Activated effector memory CD4-positive, alpha-beta T cell treated with Interleukin-2 at 50 U/mL for 16 hours (primary cell): ENCODE measurements at places on chromosomes 6 and 20.

DNA sequence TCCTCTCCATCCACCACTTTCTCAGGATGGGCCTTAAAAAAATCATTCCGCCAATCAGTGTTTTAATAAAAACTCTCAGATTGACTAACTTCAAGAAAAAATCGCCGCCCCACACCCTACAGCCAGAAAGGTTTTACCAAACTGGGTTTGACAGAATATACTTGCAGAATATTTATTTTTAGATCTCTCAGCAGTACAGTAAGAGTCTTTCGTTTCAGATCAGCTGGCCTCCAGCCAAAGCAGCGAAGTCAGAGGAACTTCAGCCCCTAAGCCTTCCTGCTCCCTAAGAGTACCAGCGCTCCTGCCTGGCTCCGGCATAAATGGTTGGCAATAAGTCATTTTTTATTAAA lies 24.7 kb downstream of the TBC1D7 start:
- DNase-seq, result no peak

DNA sequence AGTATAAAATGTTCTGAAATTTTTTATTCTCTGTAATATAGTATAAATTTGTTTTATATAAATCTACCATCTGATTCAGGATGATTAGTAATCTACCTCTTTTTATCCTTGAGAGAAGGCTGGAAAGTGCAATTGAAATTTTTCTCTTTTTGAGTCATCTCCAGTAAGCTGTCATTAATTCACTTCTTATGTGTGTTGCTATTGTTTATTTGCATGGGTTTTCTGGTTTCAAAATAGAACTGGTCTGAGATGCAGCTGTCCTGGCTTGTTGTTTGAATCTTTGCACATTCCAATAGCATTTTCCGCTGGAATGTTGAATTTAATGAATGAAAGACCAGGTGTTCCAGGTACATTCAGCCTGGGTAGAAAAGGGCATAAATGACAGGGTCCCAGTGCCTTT lies 24.3 kb upstream of the TAB2 start:
- DNase-seq, result no peak

GRCh38 chr6:75478929-75479328 lies 14.7 kb downstream of the FILIP1 start:
- DNase-seq, result no peak

GRCh38 chr20:38085026-38085425 lies 51.5 kb downstream of the RPRD1B start:
- no peak for DNase-seq

- no peak for DNase-seq
These were observed 4.1 kb downstream of the DUSP15 start for GRCh38 chr20:31866221-31866620.

- no peak for DNase-seq
These were observed 13.9 kb upstream of the KLHL31 start for GRCh38 chr6:53679446-53679933.

- no peak for DNase-seq
These were observed 186.4 kb downstream of the SASH1 start for GRCh38 chr6:148529010-148529409.
